Dorsolateral prefrontal cortex (tissue), 122 donors: ENCODE measurements at places on chromosomes 1 and 21. TPM values are rescaled to one million over a fixed set of nuclear protein-coding genes. Genes with fewer than 3 reads are reported as not detected.

DNA sequence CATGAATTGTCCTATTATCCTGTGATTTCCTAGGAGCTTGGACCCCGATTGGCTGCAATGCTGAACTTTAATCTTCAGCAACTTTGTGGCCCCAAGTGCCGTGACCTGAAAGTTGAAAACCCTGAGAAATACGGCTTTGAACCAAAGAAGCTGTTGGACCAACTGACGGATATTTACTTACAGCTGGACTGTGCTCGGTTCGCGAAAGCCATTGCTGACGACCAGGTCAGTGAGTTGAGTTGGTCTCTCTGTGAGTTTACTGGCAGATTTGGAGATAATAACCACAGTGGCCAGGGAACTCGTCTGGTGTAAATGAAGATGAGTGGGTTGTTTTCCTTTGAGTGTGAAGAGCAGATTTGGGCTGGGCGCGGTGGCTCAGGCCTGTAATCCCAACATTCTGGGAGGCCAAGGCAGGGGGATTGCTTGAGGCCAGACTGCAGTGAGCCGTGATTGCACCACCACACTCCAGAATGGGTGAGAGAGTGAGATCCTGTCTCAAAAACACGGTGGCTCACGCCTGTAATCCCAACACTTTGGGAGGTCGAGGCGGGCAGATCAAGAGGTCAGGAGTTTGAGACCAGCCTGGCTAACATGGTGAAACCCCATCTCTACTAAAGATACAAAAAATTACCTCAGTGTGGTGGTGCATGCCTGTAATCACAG is 39.1 kb upstream of the KIF1B start:
- DNase-seq, result peak; percentile 10

GRCh38 chr21:17340081-17340480 is 172.8 kb upstream of the CXADR start:
- DNase-seq, result no peak

DNA sequence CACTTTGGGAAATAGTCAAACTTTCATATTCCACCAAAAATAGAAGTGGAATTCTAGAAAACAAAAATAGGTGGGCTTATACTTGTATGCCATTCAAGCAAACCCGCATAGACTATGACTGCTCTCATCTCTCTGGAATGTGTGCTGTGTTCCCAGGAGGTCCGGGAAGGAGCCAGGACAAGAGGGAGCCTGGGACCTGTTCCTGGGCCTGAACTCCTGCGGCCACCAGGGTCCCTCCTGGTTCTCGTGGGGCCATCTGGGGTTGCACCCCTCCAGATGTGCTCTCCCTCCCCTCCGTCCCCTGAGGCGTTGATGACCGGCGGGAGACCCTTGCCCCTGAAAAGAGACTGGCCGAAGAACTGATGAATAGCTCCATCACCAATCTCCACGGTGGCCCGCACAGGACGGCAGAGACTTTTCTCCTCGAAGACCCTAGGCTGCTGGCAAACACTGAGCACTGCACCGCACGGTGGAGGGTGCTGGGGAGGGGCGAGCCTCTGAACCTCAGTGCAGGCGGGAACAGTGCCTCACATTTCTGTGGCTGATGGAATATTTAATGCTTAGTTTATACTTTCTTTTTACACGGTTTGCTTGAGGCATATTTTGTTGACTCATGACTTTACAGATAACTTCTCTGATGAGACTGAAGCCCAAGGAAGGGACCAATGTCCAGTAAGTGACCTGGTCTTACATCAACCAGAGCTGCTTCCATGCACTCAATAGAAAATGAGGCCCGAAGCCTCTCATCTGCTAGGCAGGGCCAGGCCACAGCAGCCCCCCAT is 9.6 kb upstream of the ADARB1 start:
- no peak for DNase-seq

GRCh38 chr1:82090104-82090503 is 289.4 kb downstream of the ADGRL2 start:
- no peak for DNase-seq

DNA sequence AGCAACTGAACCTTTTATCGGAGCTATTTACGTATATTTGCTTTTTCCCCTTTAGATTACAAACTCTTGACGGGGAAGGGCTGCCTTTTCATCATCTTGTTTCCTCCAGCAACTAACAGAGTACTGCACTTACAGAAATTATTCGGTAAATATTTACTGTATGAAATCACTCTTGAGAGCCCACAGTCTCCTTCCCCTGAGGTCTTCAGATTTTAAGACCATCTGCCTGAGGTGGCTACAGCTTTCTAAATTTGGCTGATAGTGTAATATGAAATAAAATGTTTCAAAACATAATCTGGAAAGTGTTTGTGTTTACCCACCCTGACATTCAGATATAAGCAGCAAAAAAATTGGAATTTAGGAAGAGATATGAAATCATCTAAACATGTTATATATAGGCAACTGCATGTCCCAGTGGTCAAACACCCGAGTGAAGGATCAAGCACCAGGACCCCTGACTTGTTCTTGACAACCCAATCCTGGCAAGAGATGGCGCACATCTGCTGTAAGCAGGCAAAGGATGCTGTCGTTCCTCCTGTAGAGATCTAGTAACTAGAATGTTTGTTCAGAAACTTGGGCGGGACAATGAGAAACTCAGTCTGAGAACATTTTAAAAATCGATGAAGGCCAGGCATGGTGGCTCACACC is 60.9 kb downstream of the SIPA1L2 start:
- no peak for DNase-seq

DNA sequence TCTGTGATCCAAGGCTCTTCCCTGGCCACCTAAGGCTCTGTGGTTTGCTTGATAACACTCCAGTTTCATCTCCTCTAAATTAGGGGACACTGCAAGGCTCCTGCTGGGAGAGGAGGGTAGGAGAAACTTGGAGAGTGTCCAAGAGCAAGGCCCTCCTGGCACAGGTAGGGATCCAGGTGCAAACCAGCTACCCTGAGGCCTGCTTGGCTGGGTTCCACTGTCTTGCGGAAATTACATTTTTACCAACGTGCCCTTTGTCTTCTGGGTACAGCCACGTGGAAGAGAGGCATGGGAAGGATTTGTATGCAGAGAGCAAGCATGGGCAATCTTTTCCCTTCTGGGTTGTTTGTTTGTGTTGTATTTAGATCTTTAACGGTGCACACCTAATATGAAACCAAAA is 132.5 kb downstream of the PRDM2 start:
- DNase-seq, result no peak

- DNase-seq, result no peak
Measured at GRCh38 chr1:161378014-161378413, 10.3 kb upstream of the CFAP126 start.

GRCh38 chr1:150529017-150529416 is 13.5 kb downstream of the FALEC start:
- no peak for DNase-seq

DNA sequence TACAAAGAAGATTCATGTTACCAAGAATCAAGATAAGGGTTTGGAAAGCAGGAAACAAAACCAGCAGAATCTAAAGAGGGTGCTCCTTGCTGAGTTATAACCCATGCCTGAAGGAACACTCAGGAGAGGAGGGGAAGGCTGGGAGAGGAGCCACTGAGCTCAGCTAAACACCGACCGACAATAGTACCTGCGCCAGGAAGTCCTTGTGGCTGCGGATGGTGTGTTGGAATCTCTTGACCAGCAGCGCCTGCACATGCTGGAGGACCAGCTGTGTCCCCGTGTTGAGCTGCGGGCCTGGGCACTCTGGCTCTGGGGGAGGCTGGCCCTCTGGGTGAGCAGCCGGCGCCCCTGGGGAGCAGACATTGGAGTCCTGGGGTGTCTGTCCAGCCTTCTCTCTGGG is 89.4 kb downstream of the ABCA4 start:
- DNase-seq, result no peak

DNA sequence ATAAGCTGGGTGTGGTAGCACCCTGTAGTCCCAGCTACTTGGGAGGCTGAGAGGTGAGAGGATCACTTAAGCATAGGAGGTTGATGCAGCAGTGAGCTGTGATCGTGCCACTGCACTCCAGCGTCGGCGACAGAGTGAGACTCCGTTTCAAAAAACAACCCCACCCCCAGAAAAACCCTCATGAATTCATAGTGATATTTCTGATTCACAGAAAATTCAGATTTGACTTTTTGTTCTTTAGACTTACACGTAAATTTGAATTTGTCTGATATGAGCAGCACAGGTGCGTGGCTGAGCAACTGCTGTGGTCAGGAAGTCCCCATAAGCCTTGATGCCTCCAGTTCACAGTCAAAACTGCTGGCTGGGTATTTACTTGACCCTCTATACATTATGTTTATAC is 10.0 kb upstream of the MORC3 start:
- DNase-seq, result no peak

DNA sequence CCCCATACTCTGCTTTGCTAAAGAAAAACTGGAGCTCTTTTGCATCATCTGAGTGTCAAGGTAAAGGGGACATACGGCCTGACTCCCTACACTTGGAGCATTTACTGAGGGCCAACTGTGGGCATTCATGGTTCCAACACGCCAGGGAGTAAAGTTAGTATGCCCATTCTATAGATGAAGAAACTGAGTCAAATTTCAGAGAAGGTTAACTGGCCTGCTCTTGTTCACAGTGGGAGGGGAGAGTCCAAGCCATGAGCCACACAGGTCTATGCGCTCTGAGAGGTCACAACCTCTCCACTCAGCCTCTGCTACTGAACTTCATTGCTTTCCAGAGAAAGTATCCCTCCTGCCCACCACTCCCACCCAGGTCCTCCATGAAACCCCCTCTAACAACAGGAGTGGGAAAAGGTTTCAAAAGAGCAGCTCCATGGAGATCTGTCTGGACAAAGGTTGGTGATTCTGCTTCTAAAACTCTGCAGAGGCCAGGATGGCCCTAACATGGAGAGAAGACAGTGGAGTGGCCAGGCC is 6.8 kb upstream of the KCNN3 start:
- no peak for DNase-seq

GRCh38 chr1:51541313-51542050 is 22.4 kb upstream of the EPS15 start:
- DNase-seq, result no peak

- DNase-seq, result no peak
Measured at GRCh38 chr21:42962380-42963007, 11.9 kb upstream of the PKNOX1 start.

GRCh38 chr1:59104191-59104760 is 192.6 kb upstream of the FGGY start:
- DNase-seq, result no peak

GRCh38 chr1:11653101-11653860 is 948 bp downstream of the FBXO2 start:
- DNase-seq, result no peak

DNA sequence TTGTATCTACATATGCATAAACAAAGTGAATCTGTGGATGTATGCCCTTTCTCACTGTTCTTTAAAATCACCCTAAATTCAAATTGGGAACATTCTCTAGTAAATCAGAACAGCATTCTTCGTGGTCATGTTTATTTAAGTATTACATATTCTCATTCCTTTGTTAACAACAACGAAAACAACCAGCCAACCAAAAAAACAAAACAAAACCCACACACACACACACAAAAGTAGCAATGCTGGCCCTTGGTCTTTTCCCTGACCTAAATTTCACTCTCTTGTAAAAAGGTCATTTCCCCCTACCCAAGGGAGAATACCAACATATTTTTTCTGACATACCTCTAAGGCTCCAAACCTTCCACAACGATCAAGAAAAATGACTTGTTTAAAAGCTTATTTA is 102.6 kb downstream of the NRIP1 start:
- DNase-seq, result no peak

- no peak for DNase-seq
Measured at GRCh38 chr21:38438462-38438893, 59.8 kb downstream of the ERG start.

DNA sequence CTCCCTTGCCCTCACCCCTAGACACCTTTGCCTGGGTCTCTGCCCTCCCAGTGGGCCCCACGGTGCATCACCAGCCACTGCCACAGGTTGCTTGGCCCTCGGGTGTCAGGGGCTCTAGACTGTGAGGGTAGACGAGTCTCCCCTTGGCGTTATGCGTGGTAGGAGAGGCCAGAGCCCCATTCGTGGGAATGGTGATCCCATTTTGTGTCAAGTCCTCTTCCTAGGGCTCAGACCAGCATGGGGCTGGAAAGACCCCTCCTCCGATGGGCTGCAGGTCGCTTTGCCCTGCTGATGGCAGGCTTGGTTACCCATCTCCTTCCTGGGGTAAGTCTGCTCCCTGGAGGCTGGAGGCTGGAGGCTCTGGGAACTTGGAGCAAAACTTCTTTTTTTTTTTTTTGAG is 42.4 kb downstream of the SLC30A1 start:
- no peak for DNase-seq

DNA sequence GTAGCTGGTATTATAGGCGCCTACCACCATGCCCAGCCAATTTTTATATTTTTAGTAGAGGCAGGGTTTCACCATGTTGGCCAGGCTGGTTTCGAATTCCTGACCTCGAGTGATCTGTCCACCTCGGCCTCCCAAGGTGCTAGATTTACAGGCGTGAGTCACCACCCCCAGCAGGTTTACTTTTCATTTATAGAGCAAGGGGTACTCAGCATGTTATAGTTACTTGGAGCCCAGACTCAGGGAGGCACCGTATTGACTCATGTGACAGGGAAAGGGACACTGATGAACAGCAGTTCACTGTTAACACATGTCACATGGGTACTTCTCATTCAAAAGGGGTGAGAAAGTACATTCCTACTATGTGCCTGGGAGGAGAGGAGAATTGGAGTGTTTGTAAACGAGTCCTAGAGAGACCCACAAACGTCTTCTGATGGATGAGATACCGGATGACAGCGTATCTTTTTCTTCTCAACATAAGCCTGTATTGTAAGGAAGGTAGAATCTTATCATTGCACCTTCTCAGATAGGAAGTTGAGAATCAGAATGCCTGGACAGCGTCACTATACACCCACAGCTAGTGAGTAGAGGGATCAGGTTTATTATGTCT is 510.0 kb downstream of the USP25 start:
- DNase-seq, result no peak

- DNase-seq, result no peak
Measured at GRCh38 chr1:204084247-204084772, 11.4 kb downstream of the SOX13 start.

- DNase-seq, result no peak
Measured at GRCh38 chr21:16159213-16159970, 429.6 kb downstream of the USP25 start.

DNA sequence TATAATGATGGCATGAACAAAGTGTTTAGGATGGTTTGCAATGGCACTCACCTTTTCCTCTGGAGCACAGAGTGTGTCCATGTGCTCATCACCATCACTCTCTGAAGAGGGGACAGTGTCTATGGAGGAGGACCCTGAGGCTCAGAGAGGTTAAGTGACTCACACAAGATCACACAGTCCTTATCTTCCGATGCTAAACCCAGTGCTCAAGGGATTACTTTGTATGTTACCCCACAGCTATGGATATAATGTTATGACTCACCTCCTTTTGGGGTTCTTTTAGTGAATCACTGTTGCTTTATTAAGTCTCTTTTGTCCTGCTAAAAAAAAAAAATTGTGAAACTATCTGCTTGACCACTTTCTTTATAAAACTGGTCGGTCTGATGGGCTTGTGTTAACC is 67.6 kb downstream of the TENT5C start:
- DNase-seq, result no peak

TEX38 gene
- total RNA-seq, result not detected

FLG2 gene
- not detected for total RNA-seq

AMY1B gene
- not detected for total RNA-seq

SPRR2A gene
- total RNA-seq, result not detected

GJA5 gene
- total RNA-seq, result 2.4 TPM

BARHL2 gene
- total RNA-seq, result not detected

MIGA1 gene
- total RNA-seq, result 70.8 TPM

HTR1D gene
- total RNA-seq, result 1.5 TPM

GJB3 gene
- 0.37 TPM for total RNA-seq

CLDN19 gene
- total RNA-seq, result not detected

TLCD4 gene
- 44.9 TPM for total RNA-seq

CHODL gene
- total RNA-seq, result 1.7 TPM

OMA1 gene
- total RNA-seq, result 19.7 TPM

ODR4 gene
- total RNA-seq, result 31.3 TPM

VHLL gene
- 0.85 TPM for total RNA-seq

PROK1 gene
- total RNA-seq, result not detected

C1QC gene
- total RNA-seq, result 399 TPM
